OCI-LY7 (cell line): ENCODE measurements at places on chromosomes 16 and 17. TPM values are rescaled to one million over a fixed set of nuclear protein-coding genes. Genes with fewer than 3 reads are reported as not detected.

GALR2 gene
- total RNA-seq, result 0.63 TPM in 1 of 2 replicates, not detected in the other

PPM1E gene
- 0.40 and 1.1 TPM in 2 replicates for total RNA-seq

WFDC1 gene
- total RNA-seq, result not detected in 2 replicates

TRPV3 gene
- 0.06 TPM in 1 of 2 replicates, not detected in the other for total RNA-seq

SULT1A1 gene
- 59.4 and 61.2 TPM in 2 replicates for total RNA-seq

CCDC40 gene
- not detected in 2 replicates for total RNA-seq

CIAPIN1 gene
- total RNA-seq, result 56.2 and 58.9 TPM in 2 replicates

OTOP3 gene
- total RNA-seq, result not detected in 2 replicates

MYO15B gene
- 17.7 and 19.2 TPM in 2 replicates for total RNA-seq

ORMDL3 gene
- 61.3 and 65.9 TPM in 2 replicates for total RNA-seq

PDILT gene
- total RNA-seq, result not detected in 2 replicates

GLIS2 gene
- total RNA-seq, result 0.08 TPM in 1 of 2 replicates, not detected in the other

RAB37 gene
- total RNA-seq, result 12.7 and 18.9 TPM in 2 replicates

ADAM11 gene
- 1.1 and 1.4 TPM in 2 replicates for total RNA-seq

TBC1D28 gene
- not detected in 2 replicates for total RNA-seq

TNFSF13 gene
- 4.8 and 6.0 TPM in 2 replicates for total RNA-seq

TIMP2 gene
- total RNA-seq, result not detected in 2 replicates

SCIMP gene
- 0.27 and 0.72 TPM in 2 replicates for total RNA-seq

SLFN12L gene
- not detected in 2 replicates for total RNA-seq

HS3ST3B1 gene
- 1.6 and 2.0 TPM in 2 replicates for total RNA-seq

CCL7 gene
- not detected in 2 replicates for total RNA-seq

EVPLL gene
- 1.2 TPM in 1 of 2 replicates, not detected in the other for total RNA-seq

KRT27 gene
- total RNA-seq, result not detected in 2 replicates

SENP3 gene
- total RNA-seq, result 62.4 and 77.6 TPM in 2 replicates

KRT33B gene
- not detected in 2 replicates for total RNA-seq

ASB16 gene
- 0.30 and 1.7 TPM in 2 replicates for total RNA-seq

XAF1 gene
- total RNA-seq, result 0.46 TPM in 1 of 2 replicates, not detected in the other

TK1 gene
- 149 TPM in 2 replicates for total RNA-seq

C16orf54 gene
- 0.32 and 0.55 TPM in 2 replicates for total RNA-seq

KRTAP9-8 gene
- total RNA-seq, result not detected in 2 replicates

CIITA gene
- total RNA-seq, result 101 and 124 TPM in 2 replicates

ATP2A1 gene
- total RNA-seq, result 4.4 and 5.0 TPM in 2 replicates

TMEM238L gene
- not detected in 2 replicates for total RNA-seq

CD300H gene
- not detected in 2 replicates for total RNA-seq

CCDC92B gene
- not detected in 2 replicates for total RNA-seq

BRIP1 gene
- total RNA-seq, result 32.5 and 39.5 TPM in 2 replicates

HSPB9 gene
- total RNA-seq, result not detected in 2 replicates

GUCY2D gene
- not detected in 2 replicates for total RNA-seq

NKD1 gene
- total RNA-seq, result 0.04 and 0.31 TPM in 2 replicates

TBC1D26 gene
- total RNA-seq, result 0.35 TPM in 1 of 2 replicates, not detected in the other

PRR35 gene
- not detected in 2 replicates for total RNA-seq

CD7 gene
- not detected in 2 replicates for total RNA-seq

NOD2 gene
- not detected in 2 replicates for total RNA-seq

ZNF205 gene
- 0.30 TPM in 1 of 2 replicates, not detected in the other for total RNA-seq

HOXB5 gene
- total RNA-seq, result not detected in 2 replicates

KRT9 gene
- not detected in 2 replicates for total RNA-seq

WNT9B gene
- total RNA-seq, result not detected in 2 replicates
